ENCODE measurements at places on chromosomes 2 and 18.

DNA sequence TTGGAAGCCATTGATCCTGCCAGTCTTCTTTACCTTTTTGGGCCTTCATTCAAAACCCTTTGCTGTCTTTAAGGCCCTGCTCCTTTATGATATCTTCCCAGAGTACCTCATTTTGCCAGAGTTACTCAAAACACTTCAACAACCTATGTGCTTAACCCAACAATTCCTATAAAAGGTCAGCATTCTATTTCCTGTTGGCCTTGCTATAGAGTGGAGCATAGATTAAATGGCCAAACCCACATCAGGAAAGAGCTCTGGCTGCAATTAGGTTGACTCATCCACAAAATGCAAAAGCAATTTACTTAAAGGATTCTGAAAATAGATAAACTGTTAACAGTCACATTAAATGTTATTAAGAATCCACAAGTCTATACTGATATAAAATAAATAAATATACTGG lies 21.2 kb downstream of the MRPL33 start:
- no peak for DNase-seq

- no peak for DNase-seq
Measured at GRCh38 chr2:173305303-173305702, 49.4 kb upstream of the CDCA7 start.

DNA sequence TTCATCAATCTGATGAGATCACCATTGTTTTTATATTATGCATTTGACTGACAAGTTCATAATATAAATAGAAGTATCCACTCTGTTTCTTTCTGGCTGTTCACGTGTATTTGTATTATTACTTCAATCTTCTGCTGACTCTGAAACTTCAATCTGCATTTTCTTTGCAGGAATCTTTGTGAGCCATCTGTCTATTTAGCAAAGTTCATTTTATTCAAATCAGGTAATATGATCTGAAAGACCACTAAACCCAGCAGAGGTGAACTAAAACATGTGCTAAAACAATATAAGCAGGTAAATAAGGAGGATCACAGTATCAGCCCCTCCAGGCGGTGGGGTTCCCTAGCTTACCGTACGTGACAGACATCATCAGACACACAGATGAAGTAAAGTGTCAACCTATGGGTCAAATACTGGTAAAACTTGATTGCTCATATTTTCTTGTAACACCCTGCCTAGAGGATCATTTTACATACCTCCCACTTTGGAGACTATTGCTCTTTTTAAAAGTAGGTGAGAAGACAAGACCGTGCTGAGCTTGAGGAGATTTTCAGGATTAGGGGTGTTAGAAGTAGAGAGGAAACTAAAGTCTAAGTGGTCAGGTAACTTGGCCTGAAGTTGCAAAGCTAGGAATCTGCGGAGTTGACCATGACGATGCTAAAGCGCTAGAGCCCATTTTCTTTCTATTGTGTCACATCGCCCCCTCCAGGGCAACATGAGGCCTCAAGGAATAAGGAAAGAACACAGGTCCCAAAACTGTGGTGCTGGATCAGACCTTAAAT lies 9.0 kb downstream of the DTNB start:
- DNase-seq: no peak

DNA sequence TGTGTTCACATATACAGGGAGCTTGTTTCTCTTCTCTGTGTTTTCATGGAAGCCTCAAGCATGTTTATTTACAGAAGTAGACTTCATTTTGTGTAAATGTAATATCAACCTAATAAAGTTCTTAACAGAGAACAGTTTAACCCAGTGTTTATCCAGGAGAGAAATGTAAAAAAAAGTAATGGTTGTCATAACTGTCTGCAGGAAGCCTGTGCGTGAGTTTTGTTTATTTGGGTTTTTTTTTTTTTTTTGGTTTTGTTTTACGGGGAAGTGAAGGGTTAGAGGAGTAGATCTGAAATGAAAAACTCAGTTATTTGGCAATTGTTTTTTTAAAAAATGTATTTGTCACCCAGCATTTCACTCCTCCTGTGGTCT lies 124.7 kb downstream of the RAPGEF4 start:
- DNase-seq: no peak

GRCh38 chr2:186575302-186575701 lies 14.6 kb upstream of the ITGAV start:
- DNase-seq: no peak

DNA sequence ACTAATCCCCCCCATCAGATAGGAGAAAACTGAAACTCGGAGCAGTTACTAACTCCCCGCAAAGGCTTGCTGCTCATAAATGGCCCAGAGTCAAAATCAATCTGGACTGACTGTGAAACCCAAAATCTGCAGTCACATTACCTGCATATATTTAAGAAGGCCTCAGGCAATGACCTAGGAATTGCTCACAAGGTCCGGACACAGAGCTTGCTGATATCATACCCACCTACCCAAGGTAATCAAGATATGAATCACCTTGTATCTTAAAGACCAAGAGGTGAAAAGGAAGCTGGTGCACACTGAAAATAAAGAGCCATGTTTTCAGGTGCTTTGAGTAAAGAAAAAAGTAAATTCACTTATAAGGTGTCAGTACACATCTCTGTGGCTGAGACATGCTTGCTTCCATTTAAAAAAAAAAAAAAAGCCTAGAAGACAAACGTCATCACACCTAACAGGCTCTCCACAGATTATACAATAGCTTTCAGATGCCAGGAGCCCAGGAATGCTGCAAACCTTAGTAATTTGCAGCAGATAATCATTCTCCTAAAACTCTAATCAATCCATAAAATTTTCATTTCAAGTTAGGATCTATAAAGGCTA lies 195.4 kb downstream of the ZEB2 start:
- DNase-seq: no peak

DNA sequence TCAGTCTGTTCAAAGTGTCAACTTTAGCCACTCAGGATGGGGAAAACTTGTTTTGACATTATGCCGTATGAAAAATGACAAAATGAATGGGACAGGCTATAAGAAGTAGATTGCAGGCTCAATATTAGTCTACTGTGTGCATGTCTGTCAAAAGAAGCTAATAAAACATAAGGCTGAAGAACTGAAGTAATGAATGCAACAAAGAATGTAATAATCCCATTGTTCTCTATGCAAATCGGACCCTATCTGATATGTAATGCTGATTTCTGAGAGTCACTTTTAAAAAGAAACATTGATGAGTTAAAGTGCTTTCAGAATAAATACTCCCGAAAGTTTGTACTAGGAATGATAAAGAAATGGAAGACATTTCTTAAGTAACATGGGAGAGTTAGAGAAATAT lies 172.2 kb downstream of the DLGAP1 start:
- DNase-seq: no peak

DNA sequence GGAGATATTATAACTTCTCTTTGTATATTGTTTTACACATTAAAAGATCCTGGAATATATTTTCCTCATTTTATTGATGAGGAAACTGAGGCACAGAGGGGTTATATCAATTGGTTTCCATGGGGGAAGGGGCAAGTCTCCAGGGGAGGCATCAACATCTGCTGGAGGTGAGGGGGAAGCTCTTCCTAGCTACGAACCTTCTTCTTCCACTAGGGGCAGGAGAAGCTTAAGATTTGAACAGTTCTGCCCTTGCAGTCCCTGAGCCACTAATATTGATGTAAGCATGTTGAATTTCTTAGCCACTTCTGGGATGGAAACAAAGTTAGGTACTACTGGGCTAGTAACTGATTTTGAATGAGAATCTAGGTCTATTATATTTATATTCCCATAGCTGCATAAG lies 140.1 kb upstream of the AQP4 start:
- DNase-seq: no peak

DNA sequence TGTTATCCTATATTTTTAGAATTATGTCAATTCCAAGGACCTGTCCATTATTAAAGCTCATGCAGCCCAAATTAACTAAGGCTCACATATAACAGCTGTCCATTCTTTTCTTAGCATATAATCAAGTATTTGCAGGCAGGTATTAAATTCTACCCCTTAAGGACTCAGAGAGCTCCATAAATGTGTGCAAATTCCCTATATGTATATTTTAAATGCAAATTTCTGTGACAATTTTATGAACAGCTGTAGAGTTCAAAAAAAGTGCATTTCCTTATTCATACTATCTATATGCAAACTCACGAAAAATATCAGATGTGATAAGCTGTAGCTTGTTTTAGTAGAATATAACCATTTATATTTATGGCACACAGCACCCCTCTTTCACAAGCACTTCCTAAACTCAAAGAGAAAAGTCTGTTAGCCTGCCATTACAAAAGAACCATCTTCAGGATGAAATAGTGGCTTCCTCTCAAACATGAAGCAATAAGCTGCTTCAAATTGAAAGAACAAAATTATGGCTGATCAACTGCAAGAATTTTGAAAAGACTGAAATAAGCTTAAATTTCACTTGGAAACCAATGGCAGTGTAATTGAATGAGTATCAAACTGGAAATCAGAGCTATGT lies 155.0 kb upstream of the REG3G start:
- no peak for DNase-seq

GRCh38 chr18:23618862-23619387 lies 32.6 kb upstream of the NPC1 start:
- no peak for DNase-seq

- DNase-seq: no peak
Measured at GRCh38 chr2:21317131-21317530, 193.4 kb downstream of the TDRD15 start.

DNA sequence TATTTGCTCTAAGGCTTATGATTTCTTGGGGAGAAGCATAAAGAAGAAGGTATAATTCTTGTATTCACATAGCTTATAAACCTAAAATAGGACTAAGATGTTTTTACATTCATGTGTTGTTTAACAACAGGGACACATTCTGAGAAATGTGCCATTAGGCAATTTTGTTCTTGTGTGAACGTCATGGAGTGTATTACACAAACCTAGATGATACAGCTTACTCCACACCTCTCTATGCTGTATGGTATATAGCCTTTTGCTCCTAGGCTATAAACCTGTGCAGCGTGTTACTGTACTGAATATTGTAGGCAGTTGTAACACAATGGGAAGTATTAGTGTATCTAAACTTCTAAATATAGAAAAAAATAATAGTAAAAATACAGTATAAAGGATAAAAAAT lies 92.1 kb downstream of the PHLPP1 start:
- no peak for DNase-seq

- no peak for DNase-seq
Measured at GRCh38 chr18:78713726-78714125, 265.9 kb upstream of the SALL3 start.

DNA sequence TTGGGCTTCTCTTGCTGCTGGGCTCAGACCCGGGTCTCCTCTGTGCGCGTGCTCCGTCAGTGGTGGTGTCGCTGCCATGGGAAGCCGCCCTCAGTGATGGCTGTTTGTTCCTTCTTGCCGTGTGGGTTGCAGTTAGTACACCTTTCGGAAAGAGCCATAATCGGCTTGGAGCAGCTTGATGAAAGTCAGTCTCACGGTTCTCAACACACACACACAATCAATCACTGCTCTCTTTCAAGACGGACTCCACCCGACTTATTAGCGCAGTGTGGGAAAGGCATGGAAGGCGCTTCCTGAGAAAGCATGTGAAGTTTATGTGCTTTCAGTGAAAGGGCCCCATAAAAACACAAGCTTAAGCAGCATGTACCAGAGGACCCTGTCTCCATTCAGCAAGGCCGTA lies 64.1 kb downstream of the SOX11 start:
- no peak for DNase-seq

DNA sequence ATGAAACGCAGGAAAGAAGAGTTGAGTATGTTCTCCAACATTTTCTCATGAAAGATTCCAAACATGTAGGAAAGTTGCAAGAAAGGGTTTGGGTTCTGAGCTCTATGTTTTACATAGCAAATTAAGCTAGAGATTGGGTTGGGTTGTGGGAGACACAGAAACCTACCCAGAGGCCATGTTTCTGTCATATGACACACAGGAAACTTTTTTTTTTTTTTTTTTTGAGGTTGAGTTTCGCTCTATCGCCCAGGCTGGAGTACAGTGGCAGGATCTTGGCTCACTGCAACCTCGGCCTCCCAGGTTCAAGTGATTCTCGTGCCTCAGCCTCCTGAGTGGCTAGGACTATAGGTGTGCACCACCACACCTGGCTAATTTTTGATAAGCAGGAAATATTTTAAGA lies 57.6 kb downstream of the DOCK10 start:
- DNase-seq: no peak

GRCh38 chr18:48818329-48819254 lies 132.2 kb downstream of the SMAD7 start:
- DNase-seq: no peak

GRCh38 chr18:55774505-55774904 lies 186.5 kb upstream of the TCF4 start:
- no peak for DNase-seq

DNA sequence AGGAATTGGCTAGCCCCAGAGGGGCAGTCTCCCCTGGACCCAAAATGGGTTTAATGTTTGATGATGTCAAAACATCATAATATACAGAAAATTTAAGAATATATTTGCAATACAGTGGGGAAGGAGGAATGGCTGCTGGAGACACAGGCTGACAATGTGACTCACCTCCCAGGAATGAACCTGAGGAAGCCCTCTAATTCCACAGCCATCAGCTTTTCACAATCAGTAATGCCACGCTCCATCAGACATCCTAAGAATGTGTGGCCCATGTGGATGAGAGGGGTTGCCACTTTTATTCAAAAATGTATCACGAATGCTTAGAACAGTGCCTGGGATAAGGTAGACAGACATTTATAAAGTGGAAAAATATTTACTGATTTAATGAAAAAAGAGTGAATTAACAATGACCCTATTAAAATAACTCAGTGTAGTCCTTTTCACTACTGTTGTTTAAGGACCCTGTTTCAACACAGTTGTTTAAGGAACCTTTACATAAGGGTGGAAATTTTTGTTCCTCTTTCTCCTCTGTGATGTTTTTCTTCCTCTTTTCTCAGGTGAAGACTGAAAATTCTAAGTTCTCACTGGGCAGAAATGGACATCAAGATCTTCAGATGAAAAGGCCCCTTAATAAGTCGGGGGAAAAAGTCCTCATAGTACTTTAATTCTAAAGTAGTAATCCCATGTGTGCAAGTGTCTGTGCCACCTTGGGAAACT lies 17.5 kb upstream of the TMEM163 start:
- no peak for DNase-seq

DNA sequence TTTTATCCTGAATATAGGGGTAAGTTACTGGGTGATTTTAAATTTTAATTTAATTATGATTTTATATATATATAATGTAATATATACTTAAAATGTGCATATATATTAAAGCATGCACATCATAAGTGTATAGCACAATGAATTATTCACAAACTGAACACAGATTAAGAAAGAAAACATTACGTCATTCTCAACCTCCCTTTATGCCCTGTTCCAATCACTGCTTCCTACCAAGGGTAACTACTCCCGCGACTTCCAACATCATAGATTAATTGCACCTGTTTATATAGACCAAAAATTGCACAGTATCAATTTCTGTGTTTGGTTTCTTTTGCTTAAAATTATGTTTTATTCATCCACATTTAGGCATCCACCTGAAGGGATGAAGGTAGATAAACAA lies 301.3 kb upstream of the KLHL14 start:
- no peak for DNase-seq

- no peak for DNase-seq
Measured at GRCh38 chr2:40028792-40029488, 249.9 kb upstream of the THUMPD2 start.

All from D721Med (cell line).